DMS 273 treated with DMSO at 0.1 percent for 48 hours (cell line): ENCODE measurements at places on chromosomes 6 and 20.

DNA sequence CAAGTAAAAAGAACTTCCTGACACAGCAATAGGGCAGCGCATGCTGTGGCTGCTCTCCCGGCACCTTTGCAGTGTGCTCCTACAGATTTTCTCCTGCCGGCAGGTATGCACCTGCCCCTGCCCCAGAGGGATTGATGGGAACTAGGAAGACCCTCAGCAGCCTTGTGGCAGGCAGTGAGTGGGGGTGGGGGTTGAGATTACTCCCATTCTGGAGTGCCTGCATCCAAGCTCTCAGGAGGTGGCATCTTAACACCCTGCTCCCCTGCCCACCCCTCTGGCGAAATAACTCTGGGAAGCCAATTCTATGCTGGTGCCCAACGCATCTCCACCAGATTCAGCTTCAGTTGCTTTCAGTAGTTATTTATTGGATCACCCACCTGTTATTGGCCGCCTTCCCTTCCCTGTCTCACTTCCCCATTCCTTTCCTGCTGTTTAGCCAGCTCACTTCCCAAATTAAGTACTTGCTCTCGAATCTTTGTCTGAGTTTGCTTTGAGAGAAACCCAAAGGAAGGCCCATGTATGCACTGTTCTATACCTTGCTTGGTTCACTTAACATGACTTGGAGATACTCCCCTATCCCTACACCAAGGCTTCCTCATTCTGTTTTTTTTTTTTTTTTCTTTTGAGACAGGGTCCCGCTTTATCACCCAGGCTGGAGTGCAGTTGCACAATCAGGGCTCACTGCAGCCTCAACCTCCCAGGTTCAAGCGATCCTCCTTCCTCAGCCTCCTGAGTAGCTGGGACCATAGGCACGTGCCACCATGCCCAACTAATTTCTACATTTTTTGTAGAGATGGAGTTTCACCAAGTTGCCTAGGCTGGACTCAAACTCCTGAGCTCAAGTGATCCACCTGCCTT lies 29.3 kb upstream of the SLC23A2 start:
- no peak for DNase-seq

- DNase-seq, result no peak
Observed at GRCh38 chr6:101528801-101529200, 135.3 kb downstream of the GRIK2 start.

- peak; percentile 17 for DNase-seq
Observed at GRCh38 chr6:140441256-140441655, 1066.8 kb upstream of the CITED2 start.

DNA sequence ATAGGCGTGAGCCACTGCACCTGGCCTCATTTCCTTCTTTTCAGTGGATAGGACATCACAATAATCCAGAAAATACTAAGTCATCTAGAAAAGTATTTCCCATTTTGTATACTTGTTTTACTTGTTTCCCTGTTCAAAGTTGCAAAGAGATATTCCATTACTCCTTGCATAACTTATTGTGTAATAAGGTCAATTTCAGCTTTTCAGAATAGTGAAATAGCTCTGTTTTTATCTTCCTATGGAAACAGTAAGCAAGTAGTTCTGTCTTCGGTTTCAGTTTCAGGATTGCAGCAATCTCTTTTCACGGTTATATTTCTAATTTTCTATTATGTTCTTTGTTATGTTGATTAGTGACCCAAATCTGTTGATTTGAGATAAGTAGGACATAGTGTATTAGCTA lies 6.0 kb downstream of the STX11 start:
- no peak for DNase-seq

GRCh38 chr6:107821591-107821990 lies 2.5 kb downstream of the SCML4 start:
- DNase-seq, result no peak
